ENCODE measurements at places on chromosomes 6 and 20.

DNA sequence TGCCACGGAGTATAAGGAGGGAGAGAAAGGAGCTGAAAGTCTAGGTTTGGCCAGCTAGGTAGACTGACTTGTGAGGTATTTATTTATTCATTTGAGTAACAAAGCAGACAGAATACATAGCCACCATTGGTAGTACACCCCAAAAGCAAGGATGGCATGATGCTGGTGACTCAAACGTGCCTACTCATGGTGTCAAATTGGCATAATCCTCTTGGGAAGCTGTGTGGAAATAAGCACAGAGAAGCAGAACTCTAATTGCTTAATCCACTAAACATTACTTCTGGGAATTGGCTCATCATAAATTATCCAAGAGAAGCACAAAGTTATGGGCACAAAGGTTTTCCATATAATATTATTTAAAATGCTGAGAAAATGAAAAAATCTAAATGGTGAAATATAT is 2.5 kb downstream of the DEFB132 start:
- no peak for DNase-seq

GRCh38 chr20:57435498-57436222 is 44.5 kb downstream of the RBM38 start:
- DNase-seq = peak; percentile 63

GRCh38 chr20:18279242-18279641 is 9.1 kb upstream of the ZNF133 start:
- no peak for DNase-seq

GRCh38 chr20:34076952-34077351 is 35.1 kb downstream of the EIF2S2 start:
- no peak for DNase-seq

DNA sequence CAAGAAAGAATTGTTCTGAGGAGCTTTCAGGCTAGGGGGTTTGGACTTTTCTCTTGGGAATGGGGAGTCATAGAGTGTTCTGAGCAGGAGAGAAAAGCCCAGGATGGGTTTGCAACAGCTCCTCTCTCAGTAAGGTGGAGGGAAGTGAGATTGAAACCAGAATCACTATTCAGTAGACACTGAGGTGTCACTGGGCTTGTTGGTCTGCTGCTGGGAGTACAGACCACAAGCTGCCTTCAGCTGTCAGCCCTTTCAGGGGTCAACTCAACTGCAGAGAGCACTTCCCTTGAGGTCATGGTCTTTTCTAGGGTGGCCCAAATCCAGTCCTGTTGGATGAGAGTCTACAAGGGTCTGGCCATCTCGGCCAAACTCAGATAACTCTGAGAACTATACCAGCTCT is 12.9 kb upstream of the FOXA2 start:
- DNase-seq = no peak

DNA sequence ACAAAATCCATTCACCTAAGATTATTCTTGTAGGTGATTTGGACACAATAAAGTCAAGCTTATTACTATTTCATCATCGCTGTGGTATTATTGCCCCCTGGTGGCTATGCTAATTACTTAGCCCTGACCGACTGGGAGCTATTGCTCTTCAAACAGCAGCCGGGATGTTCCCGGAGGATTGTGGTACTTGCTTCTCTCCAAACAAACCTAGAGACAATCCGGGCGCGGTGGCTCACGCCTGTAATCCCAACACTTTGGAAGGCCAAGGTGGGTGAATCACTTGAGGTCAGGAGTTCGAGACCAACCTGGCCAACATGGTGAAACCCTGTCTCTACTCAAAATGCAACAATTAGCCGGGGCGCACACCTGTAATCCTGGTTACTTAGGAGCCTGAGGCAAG is 15.4 kb upstream of the STMND1 start:
- DNase-seq = peak; percentile 75

GRCh38 chr6:19067165-19067564 is 680.0 kb downstream of the RNF144B start:
- DNase-seq = no peak

DNA sequence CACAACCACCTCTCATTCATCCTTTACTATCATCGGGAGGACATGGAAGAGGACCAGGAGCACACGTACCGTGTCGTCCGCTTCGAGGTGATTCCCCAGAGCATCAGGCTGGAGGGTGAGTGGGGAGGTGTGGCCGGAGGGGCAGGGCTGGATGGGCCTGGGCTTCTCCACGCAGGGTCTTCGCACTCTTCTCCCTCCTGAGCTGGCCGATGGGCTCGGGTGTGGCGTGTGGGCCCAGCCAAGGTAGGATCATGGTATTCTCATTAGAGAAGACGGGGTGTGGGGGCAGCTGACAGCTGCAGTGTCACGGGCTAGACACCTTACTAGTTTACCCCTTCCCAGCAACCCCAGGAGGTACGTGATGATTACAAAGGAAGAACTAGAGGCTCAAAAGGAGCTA is 33.5 kb downstream of the TM9SF4 start:
- DNase-seq = no peak

DNA sequence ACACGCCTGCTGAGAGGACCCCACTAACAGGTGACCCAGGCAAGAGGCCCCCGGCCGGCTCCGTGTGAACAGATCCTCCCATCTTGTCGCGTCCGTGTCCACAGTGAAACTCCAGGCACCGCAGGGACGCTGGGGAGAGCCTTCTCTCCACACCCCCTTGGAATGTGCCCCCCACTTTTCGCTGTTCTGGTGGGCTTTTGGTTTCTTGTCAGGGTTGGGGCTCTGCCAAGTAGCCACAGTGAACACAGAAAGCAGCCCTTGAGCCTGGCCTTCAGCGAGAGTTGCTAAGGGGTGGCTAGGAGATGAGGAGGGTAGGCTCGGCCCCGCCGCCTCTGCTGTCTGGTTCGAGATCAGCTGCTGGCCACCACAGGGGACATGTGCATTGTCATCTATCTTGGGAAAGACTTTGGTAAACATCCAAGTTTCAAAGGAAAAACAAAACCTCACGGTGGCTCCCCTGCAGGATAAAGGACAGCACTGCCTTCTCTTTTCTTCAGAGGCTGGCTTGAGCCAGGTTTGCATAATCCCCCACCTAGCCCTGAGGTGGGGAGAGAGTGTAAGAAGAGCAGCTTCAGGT is 22.7 kb downstream of the SYNDIG1 start:
- no peak for DNase-seq

- peak; percentile 81 for DNase-seq
Measured at GRCh38 chr6:46781478-46782378, 11.5 kb upstream of the MEP1A start.

DNA sequence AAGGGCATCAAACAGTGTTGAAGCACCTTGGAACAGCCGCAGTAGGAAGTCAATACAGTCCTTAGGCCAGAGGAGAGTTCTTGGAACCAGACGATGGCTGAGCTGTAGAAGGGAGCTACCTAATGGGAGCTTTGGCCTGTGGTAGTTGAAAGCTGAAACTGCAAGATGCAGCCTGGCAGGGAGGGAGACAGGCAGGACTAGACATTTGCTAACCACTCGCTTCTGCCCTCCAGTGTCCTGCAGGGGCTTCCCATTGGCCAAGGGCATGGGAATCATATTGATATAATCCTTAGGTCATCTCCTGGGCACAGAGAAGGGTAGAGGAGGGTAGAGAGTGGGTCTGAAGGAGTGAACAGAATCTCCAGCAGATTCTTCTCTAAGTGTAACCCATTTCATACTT is 60.4 kb downstream of the TPD52L1 start:
- no peak for DNase-seq

GRCh38 chr6:68638230-68638900 is 3.3 kb downstream of the ADGRB3 start:
- peak; percentile 57 for DNase-seq

- no peak for DNase-seq
Measured at GRCh38 chr6:7121700-7122241, 14.0 kb downstream of the RREB1 start.

DNA sequence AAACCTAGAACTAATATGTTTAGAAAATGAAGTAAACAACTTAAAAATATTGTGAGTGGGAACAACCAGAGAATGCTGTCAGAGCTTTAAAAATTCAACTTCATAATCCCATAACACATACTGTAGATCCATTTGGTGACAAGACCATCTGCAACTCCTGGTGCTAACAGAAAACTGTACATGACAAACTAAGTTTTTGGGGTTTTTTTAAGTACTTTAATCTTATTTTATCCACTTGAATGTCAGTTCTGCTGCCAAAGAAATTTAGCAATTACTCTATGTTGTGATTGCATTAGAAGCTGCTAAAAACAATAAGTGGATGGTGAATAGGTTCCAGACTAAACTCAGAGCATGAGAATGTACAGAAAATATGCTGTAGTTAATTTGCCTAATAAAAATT is 345.4 kb downstream of the COL12A1 start:
- no peak for DNase-seq

DNA sequence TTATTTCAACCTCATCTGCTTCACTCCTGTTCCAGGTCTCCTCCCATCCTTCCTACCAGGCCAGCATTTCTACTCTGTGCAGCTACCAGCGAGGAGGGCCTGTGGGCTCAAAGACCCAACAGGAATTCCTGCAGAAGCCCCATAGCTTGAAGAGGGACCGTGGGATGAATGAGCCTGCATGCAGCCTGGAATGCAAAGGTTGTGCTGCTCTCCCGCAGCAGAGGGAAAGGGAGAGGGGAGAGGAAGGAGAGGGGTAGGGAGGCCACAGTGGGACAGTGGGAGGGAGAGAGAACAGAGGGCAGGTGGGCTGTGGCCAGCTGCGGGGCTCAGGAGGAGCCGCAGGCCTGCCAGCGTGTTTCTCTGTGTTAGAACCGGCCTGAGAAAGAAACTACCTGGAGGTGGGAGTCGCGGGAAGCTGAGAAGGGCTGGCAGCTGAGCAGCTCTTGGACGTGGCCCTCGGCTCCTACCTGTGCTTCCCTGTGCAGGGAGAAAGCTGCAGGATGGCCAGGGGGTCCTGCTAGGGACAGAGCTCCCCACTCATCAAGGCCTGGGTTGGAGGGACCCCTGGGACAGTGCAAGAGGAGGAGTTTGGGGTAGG is 66.1 kb upstream of the MLN start:
- no peak for DNase-seq

GRCh38 chr6:154923199-154923869 is 71.8 kb upstream of the TIAM2 start:
- DNase-seq = no peak

- DNase-seq = no peak
Measured at GRCh38 chr6:75450903-75451302, 42.7 kb downstream of the FILIP1 start.

- no peak for DNase-seq
Measured at GRCh38 chr6:90439586-90439985, 142.9 kb upstream of the BACH2 start.
